ENCODE measurements at places on chromosomes 3 and 15. TPM values are rescaled to one million over a fixed set of nuclear protein-coding genes. Genes with fewer than 3 reads are reported as not detected.

DNA sequence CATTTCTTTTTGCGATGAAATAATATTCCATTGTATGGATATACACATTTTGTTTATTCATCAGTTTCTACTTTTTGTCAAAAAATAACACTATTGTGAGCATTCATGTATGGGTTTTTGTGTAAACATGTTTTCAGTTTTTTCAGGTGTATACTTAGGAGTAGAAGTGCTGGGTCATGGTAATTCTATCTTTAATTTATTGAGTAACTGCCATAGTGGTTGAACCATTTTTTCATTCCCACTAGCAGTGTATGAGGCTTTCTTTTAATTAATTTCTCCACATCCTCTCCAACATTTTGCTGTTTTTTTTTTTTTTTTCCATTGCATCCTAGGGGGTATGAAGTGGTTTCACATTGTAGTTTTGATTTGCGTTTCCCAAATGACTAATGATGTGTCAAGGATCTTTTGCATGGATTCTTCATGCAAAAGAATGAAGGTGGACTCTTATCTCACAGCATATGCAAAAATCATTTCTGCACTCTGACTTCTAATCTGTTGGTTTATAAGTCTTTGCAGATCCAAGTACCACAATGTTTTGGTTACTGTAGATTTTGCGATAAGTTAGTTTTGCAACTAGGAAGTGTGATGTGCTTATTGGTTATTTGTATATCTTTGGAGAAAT lies 12.6 kb downstream of the ATP2C1 start:
- peak; percentile 65 for DNase-seq

GRCh38 chr3:188339410-188340295 lies 185.7 kb downstream of the LPP start:
- no peak for DNase-seq

ZIC4 gene
- polyA plus RNA-seq: not detected

DNA sequence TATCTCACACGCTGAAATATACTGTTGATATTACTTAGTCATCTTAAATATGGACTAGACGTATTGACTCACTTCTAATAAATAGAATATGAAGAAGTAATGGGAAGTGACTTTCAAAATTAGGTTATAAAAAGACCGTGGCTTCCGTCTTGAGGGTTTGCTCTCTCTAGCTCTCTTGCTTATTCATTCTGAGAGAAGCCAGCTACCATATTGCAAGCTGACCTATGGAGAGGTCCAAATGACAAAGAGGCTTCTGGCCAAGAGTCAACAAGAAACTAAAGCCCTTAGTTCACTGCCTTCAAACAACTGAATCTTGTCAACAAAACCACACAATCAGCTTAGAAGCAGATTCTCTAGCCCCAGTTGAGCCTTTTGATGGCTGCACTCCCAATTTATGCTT lies 46.1 kb downstream of the SLC9C1 start:
- no peak for DNase-seq

DNA sequence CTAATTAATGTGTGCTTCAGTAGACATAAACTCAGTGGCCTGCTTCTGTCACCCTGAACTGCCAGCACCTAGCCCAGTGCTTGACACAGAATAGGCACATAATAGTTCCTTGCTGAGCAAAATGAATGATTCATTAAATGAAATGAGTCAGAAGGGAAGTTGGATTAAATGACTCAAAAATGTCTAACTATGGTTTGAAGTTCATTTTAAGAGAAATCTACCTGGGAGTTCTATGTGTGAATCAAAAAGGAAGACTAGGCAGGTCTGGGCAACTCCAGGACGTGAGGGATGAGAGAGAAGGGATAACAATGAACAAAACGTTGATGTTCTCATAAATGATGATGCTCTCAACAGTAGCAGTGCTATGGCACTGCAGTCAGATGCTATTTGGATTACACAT lies 175.0 kb downstream of the CFAP20DC start:
- peak; percentile 98 for DNase-seq

DNA sequence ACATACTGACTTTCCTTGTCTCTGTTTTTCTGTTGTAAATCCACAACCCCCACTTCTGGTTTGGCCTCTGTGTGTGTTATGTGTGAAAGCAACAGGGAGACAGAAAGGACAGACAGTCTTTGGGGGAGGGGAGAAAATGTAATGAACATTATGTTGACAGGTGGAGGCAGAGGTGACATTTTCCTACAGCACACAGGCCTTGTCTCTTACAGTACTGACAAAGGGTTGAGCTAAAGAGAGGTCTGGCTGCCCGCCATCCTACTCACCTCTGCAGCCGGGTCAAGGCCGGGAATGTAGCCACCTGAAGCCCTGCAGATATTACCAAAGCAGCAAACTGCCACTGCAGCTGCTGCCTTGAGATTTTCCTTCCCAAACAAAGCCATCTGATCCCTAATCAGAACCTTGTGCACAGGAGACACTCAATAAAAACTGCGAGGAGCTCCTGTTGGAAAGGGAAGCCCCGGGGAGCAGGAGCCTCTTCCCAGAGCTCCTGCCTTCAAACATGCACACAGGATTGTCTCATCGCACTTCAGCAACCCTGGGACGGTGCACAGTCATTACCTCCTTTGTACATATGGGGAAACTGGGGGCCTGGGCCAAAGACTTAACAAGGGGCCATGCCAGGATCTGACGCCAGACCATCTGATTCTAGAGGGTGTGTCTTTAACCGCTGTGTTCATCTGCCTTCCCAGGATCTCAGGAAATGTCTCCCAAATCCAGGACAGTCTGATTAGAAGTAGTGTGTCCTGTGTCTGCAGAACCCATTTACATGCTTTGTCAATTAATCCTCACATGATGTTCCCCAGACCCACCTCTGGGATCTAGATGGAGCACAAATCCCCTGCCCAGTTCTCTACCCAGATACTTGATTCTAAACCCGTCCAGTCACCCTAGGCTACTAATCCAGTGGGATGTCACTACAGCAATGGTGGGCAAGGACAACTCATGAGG lies 14.2 kb downstream of the MYO5C start:
- DNase-seq: no peak

- DNase-seq: no peak
Measured at GRCh38 chr3:71240034-71240433, 343.5 kb downstream of the FOXP1 start.

RBP2 gene
- not detected for polyA plus RNA-seq

DNA sequence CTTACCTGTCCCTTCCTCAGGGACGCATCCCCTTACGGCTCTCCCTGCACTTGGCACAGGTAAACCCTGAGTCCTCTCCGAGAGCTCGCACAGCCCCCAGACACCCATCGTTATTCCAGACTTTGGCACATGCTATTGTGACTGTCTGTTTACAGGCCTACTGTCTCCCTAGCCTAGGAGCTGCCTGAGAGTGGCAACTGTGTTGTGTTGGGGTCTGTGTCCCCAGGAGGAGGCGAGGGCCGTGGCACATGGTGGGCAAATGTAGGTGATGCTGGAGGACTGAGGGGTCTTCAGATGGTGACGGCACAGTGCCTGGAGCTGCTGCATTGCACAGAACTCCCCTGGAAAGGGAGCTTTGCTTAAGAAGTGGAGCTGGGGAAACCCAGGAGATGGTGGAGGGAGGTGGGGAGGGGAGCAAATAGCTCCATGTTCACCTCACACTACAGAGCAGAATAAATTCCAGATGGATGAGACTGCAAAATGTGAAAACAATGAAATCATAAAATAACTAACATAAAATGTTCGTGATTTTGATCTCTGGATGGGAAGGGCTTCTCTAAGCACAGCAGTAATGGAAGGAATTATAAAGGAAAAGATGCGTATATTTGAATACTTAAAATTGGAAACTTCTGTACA lies 96.5 kb downstream of the SMAD6 start:
- no peak for DNase-seq

GATM gene
- polyA plus RNA-seq: 0.11 TPM

DNA sequence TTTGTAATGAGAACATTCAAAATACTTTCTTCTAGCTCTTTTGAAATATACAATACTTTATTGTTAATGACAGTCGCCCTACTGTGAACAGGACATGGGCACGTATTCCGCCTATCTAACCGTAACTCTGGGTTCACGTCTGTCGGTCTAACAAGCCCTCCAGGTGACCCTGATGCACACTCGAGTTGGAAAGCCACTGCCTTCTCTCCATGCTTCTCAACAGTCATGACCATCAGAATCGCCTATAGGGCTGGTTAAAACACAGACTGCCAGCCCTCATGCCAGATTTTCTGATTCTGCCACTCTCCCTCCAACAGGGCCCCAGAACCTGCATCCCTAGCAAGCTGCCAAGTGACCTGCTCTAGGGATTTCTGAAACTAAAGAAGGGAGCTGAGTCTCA lies 140.2 kb downstream of the FOXP1 start:
- no peak for DNase-seq

- DNase-seq: peak; percentile 63
Measured at GRCh38 chr15:77633134-77633912, 611 bp upstream of the LINGO1 start.

C2CD4A gene
- polyA plus RNA-seq: not detected

- no peak for DNase-seq
Measured at GRCh38 chr15:57861034-57861638, 154.6 kb downstream of the POLR2M start.

DNA sequence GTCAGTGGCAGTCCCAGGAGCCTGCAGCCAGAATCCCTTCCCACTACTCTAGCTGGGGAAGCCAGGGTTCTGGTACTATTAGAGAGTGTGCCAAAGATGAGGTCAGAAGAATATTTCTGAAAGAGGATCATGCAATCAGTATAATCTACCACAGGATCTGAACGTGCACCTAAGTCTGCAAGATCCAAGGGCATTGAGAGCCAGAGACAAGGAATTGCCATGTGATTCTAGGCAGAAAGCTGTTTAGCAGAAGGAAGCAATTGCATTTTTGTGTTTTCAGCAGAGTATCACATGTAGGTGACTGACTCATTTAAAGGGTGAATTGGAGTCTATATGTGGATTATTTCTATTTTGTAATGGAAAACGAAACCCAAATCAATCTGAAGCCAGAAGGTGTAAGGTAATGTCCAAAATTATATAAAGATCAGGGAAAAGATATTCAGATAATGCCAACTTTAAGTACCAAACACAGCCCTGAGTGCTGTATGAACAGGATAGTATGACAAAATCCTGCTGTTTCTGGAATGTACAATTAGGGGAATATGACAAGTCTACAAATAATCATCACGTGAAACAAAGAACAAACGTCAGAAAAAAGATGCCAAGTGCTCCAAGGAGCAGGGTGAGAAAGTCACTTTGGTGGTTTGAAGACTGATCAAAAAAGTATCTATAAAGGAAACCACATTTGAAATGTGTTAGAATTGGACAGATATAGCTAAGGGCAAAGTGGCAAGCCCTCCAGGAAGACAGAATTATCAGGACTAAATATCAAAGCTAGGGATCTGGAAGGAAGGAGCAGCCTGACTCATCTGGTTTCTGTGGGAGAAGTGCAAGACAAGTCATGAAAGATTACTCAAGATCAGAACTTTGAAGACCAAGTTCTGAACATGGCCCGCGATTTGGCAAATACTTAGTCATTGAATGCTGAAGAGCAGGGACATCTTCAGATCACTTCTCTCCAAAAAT lies 1036.6 kb downstream of the NTRK3 start:
- peak; percentile 87 for DNase-seq

GRCh38 chr3:16460273-16460672 lies 53.2 kb downstream of the RFTN1 start:
- DNase-seq: no peak

GRCh38 chr15:76974456-76975036 lies 20.4 kb upstream of the PSTPIP1 start:
- DNase-seq: no peak

DNA sequence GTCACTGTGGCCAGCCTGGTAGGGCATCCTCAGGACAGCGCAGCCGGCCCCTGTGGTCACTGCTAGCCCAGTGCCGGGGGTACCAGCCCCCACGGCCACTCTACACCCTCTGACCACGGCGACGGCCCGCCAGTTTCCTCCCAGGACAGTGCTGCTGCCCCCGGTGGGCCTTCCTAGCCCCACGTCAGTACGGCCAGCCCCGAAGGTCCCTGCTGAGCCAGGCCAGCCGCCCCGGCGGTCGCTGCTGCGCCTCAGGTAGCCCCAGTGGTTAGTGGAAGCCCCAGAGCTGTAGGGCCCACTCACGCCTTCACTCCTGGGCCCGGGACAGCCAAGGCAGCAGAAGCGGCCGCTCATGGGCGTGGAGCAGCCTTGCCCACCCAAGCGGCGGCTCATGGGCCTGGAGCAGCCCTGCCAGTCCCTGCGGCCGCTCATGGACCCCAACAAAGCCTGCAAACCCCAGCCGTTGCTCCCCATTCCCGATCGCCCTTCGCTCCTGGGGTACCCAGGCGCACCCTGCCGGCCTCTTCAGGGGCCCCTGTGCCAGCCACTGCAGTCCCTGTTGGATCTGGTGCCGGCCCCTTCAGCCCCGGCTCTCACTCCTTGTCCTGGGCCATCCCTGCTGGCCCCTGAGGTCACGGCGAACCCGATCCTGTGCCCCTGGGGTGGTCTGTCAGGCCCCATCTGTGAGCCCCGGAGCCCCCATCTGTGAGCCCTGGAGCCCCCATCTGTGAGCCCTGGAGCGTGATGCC lies 9.5 kb upstream of the ROPN1B start:
- no peak for DNase-seq

DNA sequence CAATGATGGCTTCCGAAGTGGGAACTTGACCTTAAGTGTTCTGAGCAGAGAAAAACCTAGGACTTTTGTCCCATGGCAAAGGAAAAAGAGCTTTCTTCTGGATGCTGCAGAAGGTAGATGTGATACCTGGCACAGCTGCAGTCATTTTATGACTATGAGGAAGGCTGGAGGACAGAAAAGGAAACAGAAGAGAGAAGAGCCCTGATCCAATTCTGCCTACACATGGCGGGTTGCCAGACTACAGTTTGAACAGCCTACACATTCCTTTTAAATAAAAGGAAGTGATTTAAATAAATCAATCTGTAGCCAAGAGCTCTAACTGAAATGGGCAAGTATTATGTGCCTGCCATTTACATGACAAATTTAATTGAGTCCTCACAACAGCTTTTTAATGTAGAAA lies 43.6 kb upstream of the CHRNB4 start:
- no peak for DNase-seq

GRCh38 chr3:121957674-121958415 lies 63.6 kb downstream of the SLC15A2 start:
- DNase-seq: no peak

DNA sequence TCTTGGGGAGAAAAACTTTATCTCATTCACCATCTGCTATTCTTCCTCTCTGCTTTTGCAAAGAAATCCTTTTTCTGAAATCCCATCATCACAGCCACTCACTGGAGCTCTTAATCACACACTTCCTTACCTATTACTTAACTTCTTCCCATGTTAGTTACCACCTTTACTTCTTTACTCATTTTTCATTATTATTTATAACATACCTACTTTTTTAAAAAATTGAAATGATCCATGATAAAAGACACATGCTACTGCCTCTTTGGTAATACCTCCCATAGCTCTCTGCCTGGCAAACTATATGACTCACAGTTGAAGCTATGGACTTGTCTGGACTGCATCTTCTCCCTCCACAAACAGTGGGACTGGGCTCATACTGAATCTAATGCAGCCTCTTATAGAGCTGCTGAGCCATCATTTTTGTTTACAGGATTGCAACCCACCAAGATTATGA lies 150.3 kb downstream of the TNIK start:
- peak; percentile 52 for DNase-seq

- DNase-seq: no peak
Measured at GRCh38 chr15:68630836-68631235, 52.0 kb downstream of the CORO2B start.
